Esophagus mucosa (tissue), 1 donor: ENCODE measurements at places on chromosomes 11 and 22. TPM values are rescaled to one million over a fixed set of nuclear protein-coding genes. Genes with fewer than 3 reads are reported as not detected.

Gene MUC6
- total RNA-seq: not detected

Gene RHOD
- 161 TPM for total RNA-seq

DNA sequence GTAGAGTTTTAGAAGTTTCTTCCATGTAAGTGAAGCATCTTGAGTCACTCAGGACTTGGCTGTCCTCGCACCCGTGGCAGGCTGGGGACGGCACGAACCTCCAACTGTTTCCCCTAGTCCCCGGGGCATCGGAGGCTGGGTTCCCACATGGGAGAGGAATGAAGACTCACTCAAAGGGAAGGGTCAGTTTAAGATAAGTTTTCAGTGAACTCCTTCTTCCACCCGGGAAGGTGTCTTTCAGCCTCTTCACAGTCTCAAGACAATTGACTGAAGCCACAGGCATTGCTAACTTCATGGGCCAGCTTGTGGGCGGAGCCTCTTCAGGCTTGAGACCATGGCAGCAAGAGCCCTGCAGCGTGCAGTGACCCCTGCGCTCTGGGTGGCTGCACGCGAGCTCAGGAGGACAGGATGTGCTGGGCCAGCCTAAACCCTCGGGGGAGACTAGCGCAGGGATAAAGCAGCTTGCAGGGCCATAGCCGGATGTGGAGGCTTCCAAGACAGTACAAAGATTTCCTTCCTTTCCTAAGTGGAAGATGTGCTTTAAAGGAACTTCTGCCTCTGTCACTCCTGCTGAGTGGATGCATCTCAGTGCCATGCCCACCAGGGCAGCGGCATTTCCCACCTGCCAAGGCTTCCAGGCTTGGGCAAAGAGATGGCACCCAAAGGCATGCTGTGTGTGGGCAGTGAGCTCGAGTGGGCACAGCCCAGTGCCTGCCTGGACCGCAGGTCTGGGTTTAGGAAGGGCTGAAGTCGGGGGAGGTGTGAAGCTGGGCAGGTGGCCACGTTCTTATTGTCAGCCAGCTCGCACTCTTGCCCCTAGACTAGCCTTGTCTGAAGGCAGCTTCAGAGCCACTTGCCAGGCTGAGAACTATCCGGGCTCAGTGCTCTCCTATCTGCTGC, 32.9 kb downstream of the PPIL2 start:
- ATAC-seq: no peak

DNA sequence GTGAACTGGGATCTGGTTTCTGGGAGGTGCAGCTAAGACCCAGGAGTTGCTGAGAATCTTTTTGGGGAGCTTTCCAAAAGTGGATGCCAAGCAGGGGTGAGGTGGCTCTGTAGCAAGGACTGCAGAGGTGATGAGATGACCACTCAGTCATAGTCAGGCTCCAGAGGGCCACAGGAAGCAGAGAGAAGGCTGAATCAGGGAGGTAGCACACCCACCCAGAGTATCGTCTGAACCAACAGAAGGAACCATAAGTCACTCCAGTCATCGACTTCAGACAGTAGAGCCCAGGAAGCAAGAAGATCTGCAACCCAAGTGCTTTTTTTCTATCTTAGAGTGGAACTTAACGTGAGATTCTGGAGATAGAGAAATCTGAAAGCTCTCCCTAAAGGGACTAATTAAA, 335.7 kb upstream of the MPPED2 start:
- no peak for ATAC-seq

DNA sequence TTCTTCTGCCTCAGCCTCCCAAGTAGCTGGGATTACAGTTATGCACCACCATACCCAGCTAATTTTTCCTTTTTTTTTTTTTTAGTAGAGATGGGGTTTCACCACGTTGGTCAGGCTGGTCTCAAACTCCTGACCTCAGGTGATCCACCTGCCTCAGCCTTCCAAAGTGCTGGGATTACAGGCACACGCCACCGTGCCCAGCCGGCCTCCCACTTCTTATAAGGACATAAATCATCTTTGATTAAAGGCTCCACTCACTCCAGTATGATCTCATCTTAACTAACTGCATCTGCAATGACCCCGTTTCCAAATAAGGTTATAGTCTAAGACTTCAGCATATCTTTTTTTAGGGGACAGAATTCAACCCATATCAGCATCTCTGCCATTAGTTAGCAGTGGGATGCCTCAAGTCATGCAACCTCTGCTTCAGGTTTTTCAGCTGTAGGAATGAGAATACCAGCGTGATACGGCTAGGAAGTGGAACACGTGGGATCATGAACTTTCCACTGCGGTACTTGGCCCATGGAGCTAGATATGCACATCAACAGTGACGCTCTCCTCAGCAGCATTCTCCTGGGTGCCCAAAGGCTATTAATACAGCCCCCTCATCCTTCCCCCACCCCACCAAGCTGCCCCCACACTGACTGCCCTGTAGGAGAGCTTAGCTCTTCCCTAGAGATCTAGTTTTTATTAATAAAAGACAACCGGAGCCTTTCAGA, 41.4 kb downstream of the MCHR1 start:
- ATAC-seq: no peak

DNA sequence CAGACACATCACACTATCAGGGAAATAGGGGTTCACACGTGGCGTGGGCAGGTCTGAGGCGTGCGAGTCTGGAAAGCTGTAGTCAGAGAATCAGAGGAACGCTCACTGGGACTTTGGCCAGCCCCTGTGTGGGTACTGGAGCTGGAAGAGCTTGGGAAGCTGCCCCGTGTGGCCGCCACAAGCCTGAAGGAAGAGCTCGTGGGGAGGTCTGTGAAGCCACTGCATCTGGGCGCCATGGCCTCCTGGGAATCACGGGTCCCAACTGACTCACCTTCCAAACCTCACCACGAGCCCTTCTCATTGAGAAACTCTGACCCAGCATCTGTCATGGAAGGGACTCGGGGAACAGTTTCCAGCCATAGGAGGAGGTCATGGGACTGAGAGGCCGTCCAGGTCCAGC, 5.9 kb upstream of the MRGPRF start:
- no peak for ATAC-seq

DNA sequence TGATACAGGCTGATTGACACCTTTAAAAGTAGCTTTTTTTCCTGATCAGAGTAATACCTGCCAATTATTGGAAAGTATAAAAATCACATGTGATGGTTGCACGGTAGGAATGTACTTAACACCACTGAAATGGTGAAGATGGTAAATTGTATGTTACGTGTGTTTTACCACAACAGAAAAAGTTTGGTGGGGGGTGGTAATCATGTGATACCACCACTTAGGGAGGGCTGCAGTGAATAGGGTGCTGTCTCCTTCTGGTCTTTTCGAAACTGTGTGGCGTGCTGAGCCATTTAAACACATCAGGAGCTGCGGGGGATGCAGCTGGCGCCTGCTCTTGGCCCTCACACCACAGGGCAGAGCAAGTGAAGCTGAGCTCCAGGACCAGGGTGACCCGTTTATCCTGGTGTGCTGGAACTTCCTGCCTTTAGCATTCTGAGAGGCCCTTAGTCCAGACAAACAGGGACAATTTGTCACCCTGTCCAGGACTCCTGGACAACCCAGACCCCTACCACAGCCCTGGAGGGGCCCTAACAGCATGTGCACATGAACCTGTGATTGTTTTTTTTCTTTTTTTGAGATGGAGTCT, 2.6 kb downstream of the SYNGR1 start:
- peak; percentile 7 for ATAC-seq

DNA sequence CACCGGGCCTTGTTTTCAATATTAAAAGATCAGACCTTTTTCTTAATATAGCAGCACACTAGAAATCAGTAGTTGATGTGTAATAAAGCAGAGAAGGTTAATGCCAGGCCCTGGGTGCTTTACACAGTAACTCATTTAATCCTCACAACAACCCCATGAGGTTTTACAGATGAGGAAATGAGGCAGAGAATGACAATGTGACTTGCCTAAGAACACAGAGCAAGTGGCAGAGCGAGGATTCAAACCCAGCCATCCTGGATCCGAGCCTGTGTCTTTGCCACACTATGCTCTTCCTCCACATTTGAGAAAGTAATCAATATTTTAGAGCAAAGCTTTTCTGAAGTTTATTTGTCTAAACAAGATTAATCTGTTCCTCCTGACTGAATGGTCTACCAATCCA, 7.2 kb downstream of the JAML start:
- ATAC-seq: no peak

DNA sequence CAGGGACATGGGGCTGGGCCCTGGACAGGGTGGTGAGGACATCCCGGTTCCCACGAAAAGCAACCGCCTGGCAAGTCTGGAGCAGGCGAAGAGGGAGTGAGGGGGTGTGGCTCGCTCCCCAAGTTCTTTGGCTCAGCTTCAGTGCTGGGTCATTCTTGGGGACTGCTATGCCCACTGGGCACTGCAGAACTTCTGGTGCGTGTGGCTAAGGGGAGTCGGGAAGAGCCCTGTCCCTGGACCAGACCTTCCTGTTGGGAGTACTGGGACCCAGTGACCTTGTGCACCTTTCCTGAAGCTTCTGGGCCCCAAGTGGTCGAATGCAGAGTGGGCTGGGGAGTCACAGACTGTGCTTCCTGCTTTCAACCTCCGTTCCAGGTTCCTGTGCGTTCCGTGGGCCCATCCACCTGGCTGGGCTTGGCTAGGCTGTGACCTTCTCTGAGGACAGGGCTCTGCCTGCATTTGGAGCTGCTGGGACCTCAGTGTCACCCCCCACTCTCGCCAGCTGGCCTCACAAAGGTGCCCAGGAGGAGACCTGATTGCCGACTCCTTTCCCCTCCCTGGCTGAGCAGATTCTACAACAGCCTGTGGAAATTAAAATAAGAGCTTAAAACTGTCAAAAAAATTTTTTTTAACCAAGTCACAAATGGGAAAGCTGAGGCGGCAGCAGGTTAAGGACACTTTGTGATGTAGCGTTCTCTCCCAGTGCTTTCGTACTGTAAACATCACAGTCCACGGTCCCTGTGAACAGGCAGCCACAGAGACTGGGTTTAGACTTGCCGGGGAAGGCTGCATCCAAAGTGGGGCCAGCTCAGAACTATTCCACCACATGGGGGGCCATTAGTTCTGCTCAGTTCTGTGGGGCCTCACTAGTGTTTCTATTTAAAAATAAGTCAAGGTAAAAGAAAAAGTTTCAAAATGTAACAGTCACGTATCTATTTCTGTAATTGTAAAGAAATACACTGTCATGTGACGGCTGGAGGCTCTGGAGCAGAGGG, 63.8 kb upstream of the WNT7B start:
- no peak for ATAC-seq

DNA sequence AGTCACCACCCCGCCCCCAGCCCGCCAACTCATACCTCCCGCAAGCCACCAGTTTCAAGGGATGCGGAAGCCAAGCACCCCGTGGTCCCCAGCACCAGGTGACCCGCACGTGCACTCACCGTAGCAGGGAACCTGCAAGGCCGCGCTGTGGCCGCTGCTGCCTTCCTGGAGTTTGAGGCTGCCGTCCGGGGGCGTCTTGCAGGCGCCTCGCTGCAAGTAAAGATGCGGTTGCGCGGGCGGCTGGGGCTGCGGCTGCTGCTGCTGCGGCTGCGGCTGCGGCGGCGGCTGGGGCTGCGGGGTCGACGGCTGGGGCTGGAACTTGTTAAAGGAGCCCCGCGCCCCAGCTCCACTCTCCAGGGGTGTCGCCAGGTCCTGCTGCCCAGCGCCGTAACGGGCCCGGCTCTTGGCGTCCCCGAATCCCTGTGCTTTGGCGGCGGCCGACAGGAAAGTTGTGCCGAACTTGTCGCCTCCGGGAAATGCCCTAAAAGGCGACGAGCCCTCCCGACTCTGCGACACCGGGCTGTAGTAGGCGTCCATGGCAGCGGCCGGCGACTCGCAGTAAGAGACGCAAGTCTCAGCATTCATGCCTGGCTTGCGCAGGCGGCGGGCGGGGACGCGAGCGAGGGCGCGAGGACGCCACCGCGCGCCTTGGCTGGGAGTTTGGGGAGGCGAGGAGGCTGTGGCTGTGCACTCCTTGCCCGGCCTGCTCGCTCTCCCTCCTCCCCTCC, at the start of gene ALX4:
TSS of gene ALX4 (minus strand) at position 662 of the 728 bp plus-strand sequence. CDS start at position 585, 77 bp downstream.
- peak; percentile 21 for ATAC-seq
